Psoas muscle (tissue), 8 donors: ENCODE measurements at places on chromosomes 1 and 21. TPM values are rescaled to one million over a fixed set of nuclear protein-coding genes. Genes with fewer than 3 reads are reported as not detected.

DNA sequence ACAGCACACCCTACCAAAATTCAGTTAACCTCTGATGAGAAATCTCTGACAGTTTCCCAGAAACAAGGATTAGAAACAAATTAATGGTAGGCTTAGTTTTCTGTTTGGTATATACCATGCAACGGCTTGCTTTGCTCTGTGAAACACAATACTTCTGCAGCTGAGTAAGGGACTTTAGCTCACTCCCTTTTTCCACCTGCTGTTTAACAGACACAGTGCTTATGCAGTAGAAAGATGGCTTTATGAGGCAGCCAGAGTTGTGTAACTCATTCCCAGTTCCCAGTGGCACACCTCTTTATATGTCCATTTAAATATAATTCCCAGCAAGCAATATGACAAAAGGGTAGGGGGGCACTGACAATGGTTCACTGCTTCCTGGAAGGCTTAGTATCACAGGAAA, 124.0 kb downstream of the PIGK start:
- H3K4me1 ChIP-seq = no peaks in the 10 kb centered on the region
- no peak for DNase-seq
- no peaks in the 10 kb centered on the region for H3K27me3 ChIP-seq
- H3K4me3 ChIP-seq = no peak overlapping the region
- no peak overlapping the region for H3K27ac ChIP-seq

DNA sequence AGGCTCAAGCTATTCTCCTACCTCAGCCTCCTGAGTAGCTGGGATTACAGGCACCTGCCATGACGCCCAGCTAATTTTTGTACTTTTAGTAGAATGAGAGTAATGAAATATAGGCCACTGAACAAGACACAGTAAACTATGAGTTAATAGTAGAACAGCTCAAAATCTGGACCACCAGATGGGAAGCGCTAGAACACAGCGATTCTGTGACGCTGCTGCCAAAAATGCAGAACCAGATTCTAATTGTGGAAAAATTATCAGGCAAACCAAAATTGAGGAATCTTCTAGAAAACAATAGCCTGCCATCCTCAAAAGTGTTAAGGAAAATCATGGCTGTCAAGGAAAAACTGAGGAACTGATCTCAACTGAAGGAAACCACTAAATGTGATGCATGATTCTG, 111.4 kb upstream of the TIAM1 start:
- no peak overlapping the region for H3K4me3 ChIP-seq
- no peaks in the 10 kb centered on the region for H3K4me1 ChIP-seq
- H3K27me3 ChIP-seq = no peaks in the 10 kb centered on the region
- H3K27ac ChIP-seq = no peak overlapping the region
- no peak for DNase-seq

- no peaks in the 10 kb centered on the region for H3K36me3 ChIP-seq
- no peaks in the 10 kb centered on the region for H3K4me1 ChIP-seq
- H3K4me3 ChIP-seq = no peak overlapping the region
These were observed 128.6 kb downstream of the PCNX2 start for GRCh38 chr1:233166896-233167295.

DNA sequence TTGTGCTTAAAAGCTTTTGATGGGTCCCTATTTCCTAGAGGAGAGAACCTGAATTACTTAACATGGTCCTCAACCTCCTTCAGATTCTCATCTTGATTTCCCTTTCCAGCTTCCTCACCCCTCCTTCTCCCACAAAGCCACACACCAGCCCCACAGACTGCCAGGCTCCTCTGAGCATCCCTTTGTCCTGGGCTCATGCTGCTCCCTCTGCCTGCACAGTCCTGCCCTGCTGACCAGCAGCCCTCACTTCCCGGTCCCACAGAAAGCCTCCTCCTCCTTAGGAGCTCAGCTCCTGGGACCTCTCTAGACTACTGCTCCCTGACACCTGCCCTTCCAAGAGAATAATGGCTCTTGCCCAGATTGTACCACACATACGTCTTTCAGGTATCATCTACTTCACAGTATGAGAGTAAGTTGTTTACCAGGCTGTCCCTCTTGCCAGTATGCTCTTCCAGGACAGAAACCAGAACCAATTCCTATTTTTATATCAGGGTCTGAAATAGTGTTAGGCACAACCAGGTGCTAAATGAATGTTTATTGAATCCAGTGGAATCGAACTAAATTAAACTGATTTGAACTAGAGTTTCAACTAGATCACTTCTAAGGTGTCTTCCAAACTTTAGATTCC, 373.4 kb downstream of the LMX1A start:
- H3K27ac ChIP-seq = no peak overlapping the region
- no peaks in the 10 kb centered on the region for H3K27me3 ChIP-seq
- peaks cover 3% of the 10 kb centered on the region for H3K4me1 ChIP-seq
- no peak overlapping the region for H3K4me3 ChIP-seq
- H3K36me3 ChIP-seq = no peaks in the 10 kb centered on the region

DNA sequence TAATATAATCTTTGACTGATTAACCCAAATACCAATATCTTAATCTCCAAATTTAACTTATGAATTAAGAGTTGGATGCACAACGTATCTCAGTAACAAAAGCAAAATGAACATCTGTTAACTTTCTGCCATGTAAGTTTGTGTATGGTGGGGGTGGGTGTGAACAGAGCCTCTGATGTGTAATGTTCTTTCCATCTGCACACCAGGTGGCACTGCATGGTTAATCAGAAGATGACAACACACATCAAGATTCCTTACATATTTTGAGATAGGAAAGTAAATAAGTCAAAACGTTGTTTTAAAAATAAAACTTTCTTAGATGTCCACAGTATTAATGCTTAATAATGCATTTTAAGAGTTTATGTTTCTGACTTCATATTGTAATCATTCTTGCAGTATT, 251.9 kb downstream of the DPYD start:
- no peaks in the 10 kb centered on the region for H3K27me3 ChIP-seq
- no peak for DNase-seq

GRCh38 chr1:158506369-158506987, 34.5 kb downstream of the OR10R2 start:
- no peak overlapping the region for H3K27ac ChIP-seq
- H3K4me1 ChIP-seq = no peaks in the 10 kb centered on the region
- no peak overlapping the region for H3K4me3 ChIP-seq
- no peaks in the 10 kb centered on the region for H3K36me3 ChIP-seq

GRCh38 chr1:55943012-55943411, 636.4 kb downstream of the PLPP3 start:
- H3K27me3 ChIP-seq = no peaks in the 10 kb centered on the region
- DNase-seq = no peak
- H3K36me3 ChIP-seq = no peaks in the 10 kb centered on the region
- no peak overlapping the region for H3K27ac ChIP-seq
- no peaks in the 10 kb centered on the region for H3K4me1 ChIP-seq

DNA sequence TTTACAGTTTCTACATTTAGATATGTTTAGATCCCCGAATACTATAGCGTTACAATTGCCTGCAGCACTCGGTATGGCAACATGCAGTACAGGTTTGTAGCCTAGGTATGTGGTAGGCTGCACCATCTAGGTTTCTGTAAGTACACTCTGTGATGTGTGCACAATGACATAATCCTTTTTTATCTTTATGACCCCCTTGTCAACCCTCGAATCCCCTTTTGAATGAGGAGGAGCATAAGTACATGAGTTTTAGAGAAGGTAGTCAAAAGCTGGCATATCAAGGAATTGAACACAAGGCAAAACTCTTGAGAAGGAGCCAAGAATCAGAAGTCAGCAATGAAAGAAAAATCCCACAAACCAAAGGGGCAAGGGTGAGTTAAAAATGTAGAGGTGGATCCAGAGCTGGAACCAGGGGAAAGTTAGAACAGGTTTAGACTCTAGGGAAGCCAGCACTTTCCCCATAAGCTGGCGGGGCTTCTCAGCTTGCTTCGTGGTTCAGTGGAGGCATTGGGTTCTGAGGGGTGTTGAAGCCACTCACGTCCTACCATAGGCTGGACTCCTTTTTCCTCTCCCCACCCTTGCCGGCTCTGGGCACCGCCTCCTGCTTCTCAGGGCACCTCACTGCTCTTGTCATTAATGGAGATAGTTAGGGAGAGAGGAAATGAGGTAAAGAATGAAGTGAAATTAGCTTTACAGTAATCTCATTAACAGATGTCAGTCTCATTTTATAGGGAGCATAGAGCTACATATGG, 31.3 kb downstream of the OLFML3 start:
- no peaks in the 10 kb centered on the region for H3K36me3 ChIP-seq
- H3K27me3 ChIP-seq = no peaks in the 10 kb centered on the region
- DNase-seq = no peak
- H3K4me1 ChIP-seq = no peaks in the 10 kb centered on the region
- H3K27ac ChIP-seq = no peak overlapping the region

DNA sequence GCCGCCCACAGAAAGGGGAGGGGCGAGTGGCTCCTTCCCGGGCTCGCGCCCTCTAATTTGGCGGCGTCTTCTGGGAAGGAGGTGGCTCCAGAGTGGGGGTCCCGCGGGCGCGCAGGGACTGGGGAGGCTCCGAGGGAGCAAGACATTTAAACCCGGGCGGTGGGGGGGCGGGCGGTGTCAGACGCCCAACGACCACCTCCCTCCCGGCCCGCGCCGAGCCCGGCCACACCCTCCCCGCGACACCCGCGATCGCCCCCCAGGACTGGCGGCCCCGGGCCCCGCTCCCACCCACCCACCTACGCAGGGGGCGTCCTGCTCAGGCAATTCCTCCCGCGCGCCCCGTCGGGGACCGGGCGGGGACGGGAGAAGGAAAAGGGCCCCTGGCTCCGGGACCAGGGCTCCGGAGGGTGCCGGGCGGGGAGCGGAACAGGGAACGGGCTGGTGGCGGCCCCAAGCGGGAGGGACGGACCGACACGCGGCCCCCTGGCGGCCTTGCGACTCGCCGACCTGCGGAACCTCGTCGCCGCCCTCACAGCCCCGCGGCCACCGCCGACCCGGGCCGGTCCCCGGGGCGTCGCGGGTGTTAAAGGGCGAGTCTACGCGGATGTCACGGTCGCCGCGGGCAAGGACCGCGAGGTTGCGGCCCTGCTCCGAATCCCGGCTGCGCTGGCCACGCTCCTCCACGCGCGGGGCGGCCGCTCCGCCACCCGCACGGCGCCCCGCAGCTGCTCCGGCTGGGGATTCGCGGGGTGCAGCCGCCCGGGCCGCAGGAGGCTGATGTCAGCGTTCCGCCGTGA, 94.0 kb upstream of the FMN2 start:
- H3K27ac ChIP-seq = no peak overlapping the region
- peaks cover 13% of the 10 kb centered on the region for H3K27me3 ChIP-seq
- no peaks in the 10 kb centered on the region for H3K4me1 ChIP-seq
- no peak for DNase-seq

DNA sequence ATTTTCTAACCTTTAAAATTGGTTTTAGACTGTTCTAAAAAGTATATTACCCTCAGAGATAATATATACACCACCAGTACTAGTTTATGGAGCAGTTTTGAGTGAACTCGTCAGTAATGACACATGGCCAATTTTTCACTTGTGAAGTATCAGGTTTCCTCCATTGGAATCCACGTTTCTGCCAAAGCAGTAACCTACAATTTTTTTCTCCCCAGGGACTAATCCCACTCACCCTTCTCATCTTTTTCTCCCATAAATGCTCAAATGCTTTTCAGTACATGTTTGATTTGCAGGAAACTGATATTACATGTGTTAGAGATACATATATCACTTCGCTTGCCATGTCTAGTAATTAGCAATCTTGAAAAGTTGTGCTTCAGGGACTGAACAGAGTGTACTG, 94.1 kb downstream of the COL24A1 start:
- H3K36me3 ChIP-seq = no peaks in the 10 kb centered on the region
- no peak for DNase-seq
- no peaks in the 10 kb centered on the region for H3K27me3 ChIP-seq

DNA sequence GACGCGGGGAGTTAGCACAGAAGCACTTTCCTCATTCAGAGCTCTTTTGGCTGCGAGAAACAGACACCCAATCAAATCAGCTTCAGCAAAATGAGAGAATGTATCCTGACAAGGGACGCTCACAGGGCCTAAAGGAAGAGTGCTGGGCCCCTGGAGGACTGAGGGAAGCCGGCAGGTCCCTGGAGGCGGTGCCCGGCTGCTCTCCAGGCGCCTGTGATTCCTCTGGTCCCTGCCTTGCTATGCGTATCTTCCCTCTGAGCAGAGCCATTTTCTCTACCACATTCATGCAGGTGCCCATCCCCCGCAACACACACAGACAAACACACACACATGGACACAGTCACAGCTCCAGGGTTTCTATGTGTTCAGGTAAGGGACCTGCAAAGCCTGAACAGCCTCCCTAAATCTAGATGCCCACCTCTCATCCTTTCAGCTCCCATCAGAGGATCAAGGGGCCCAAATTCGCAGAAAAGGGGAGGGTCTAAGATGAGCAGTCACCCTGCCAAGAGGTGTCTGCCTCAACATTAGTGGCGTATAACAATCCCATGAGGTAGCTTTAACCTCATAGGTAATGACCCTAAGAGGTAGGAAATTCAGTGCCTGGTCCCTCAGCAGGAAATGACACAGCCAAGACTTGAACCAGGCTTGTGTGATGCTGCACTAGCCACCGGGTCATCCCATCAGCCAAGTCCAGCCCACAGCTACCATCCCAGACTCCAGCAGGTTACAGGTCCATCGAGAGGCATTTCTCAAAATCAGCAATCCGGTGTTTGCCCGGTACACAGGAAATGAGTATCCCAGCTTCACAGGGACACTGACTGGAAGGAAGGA, 29.0 kb downstream of the PTAFR start:
- no peaks in the 10 kb centered on the region for H3K27me3 ChIP-seq
- H3K36me3 ChIP-seq = no peaks in the 10 kb centered on the region
- no peaks in the 10 kb centered on the region for H3K4me1 ChIP-seq
- no peak overlapping the region for H3K4me3 ChIP-seq
- DNase-seq = no peak
- H3K27ac ChIP-seq = no peak overlapping the region

AGMAT gene
- 12.6 TPM for total RNA-seq

HAO2 gene
- not detected for total RNA-seq

BACE2 gene
- 11.1 TPM for total RNA-seq

ANKRD45 gene
- not detected for total RNA-seq

VWA1 gene
- 16.7 TPM for total RNA-seq

MCOLN2 gene
- 0.23 TPM for total RNA-seq
